Anterior cingulate cortex (tissue), 58 donors: ENCODE measurements at places on chromosomes 1 and 21.
A peak's percentile ranks its signal among the peaks of the same experiment; 100 is the strongest.

GRCh38 chr1:24727501-24728216 is 17.6 kb upstream of the CLIC4 start:
- DNase-seq, result no peak

GRCh38 chr1:226666164-226666506 is 72.9 kb downstream of the ITPKB start:
- DNase-seq, result no peak

DNA sequence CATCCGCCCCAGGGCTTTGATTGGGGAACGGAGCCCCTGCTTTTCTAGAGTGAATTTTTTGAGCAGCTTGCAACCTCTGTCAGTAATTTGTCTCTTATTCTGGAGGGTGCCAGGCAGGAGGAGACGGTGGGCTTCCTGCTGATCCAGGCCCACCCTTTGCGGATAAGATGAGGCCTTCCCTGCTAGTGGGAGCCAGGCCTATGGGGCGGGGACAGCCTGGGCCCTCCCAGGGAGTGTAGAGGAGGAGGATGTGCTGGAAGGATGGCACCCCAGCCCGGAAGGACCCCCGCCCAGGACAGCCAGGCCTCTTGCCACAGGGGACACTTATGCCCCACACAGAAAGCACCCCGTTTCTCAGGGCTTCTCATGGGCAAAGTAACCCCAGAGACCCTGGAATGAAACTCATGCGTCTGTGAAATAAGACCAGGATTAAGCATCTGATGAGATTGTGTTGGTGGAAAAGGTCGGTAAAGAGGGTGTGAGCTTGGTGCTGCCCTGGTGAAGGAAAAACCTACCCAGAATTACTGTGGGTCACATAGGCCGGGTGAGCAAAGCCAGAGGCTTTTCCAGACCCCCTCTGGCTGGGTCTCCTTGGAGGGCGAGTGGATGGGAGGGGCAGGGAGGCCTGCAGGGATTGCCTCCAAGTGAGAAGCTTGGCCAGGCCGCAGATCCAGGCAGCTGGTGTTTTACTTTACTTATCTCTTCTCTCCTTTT is 118.7 kb downstream of the SIK1 start:
- DNase-seq, result no peak

- no peak for DNase-seq
Measured at GRCh38 chr1:56450004-56450666, 129.2 kb downstream of the PLPP3 start.

GRCh38 chr1:25074351-25075227 is 144.5 kb upstream of the RUNX3 start:
- no peak for DNase-seq

GRCh38 chr1:98965394-98965793 is 39.3 kb downstream of the PLPPR5 start:
- DNase-seq, result no peak

- DNase-seq, result no peak
Measured at GRCh38 chr1:38858833-38859560, 575 bp downstream of the RRAGC start.

- DNase-seq, result no peak
Measured at GRCh38 chr1:20932437-20932977, 145.4 kb upstream of the HP1BP3 start.

DNA sequence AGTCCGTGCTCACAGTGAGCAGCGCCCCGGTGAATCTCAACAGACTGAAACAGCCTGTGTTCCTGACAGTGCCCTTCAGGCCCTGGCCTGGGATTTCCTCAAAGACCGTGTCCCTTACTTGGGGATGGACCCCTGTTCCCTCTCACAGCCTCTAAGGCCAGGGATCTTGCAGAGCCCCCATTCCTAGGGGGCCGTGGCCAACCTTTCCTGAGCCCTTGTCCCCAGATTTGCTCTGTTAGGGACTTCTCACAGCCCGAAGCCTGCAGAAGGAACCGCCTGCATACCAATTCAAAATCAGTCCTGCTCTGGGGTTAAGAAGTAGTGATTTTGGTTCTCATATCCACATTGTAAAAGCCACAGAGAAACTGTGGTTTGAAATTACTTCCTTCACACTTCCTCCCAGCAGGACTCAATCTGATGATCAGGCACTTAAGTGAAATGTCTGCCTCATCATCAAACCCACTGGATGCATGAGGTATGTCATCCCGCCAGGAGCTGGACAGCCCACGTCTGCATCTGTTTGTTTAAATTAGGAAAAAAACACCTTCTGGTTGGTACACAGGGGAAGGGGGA is 14.9 kb downstream of the ABCA4 start:
- no peak for DNase-seq

- no peak for DNase-seq
Measured at GRCh38 chr1:198892065-198892464, 253.2 kb downstream of the PTPRC start.

GRCh38 chr1:226659641-226660040 is 79.4 kb downstream of the ITPKB start:
- no peak for DNase-seq

GRCh38 chr1:181083842-181084605 is 4.5 kb upstream of the IER5 start:
- no peak for DNase-seq

GRCh38 chr1:109732390-109732881 is 8.4 kb downstream of the GSTM3 start:
- DNase-seq, result no peak

DNA sequence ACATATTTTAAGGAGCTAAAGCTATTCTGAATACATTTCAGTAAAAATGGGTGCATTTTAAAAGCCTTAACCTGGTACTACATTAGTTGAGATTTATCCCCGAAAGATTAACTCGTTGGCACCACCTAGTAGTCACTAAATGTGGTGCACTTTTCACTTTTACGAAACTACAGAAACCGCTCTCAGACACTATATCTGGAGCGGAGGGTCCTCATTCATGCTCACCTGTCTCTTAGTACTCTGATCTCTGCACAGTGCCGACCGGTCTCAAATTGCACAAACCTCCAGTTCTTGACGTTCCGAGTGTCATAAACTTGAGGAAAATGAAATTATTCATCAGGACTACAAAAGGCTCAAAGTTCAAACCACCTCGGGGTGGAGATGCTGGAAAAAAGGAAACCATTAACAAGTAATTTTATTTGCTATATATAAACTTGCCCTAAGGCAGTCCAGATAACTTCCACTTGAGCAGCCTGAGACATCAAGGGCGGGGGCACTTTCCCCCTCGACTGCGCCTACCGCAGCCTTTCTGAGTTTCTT is 722 bp downstream of the LZIC start:
- no peak for DNase-seq

- no peak for DNase-seq
Measured at GRCh38 chr1:91857557-91858239, 28.3 kb downstream of the TGFBR3 start.

- DNase-seq, result no peak
Measured at GRCh38 chr1:59332983-59333382, 36.1 kb downstream of the FGGY start.

- no peak for DNase-seq
Measured at GRCh38 chr1:205128050-205128449, 6.3 kb upstream of the RBBP5 start.

DNA sequence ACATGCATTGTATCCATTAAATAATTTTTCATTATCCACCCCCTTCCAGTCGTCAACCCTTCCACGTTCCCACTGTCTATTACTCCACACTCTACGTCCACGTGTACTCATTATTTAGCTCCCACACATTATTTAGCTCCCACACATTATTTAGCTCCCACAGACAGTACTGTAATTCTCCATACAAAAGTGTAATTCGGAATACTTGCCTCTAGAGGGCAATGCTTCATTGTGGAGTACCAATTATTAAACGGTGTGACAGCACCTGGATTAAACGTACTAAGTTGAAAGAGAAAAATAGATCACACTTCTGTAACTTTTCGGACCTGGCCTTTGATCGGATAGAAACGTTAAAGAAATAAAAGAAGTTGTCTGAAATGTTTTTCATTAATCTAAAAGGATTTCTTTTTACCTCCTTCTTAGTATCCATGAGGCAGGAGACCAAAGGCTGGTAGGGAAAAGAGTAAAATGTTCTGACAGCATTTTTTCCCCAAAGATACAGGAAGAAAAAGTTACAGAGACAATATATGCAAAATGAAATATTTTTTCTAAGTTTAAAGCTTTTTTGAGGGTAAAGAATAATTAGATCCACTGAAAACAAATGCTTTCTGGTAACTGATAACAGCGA is 99.2 kb downstream of the LHX8 start:
- no peak for DNase-seq

- no peak for DNase-seq
Measured at GRCh38 chr1:3940081-3940753, 40.1 kb upstream of the C1orf174 start.

DNA sequence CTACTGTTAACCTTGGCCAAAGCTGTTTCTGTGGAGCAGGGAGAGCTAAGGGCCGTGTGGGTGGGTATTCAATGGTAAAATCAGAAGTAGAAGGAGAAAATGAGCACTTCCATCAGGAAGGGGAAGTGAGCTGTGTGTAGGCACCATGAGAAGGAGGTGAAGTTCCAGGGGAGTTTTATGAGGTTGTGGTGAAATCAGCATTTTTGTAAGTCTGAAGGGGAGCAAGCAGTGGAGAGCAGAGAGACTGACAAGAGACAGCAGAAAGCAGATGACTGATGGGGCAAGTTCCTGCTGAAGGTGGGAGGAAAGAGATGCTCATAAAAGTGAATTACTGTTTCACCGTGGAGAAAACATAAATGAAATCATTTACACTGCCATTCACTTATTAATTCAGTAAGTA is 2.7 kb upstream of the GPR88 start:
- DNase-seq, result no peak

GRCh38 chr1:66951513-66951912 is 26.7 kb downstream of the MIER1 start:
- no peak for DNase-seq

GRCh38 chr1:105544475-105544874 is 1512.0 kb upstream of the PRMT6 start:
- no peak for DNase-seq

- DNase-seq, result no peak
Measured at GRCh38 chr21:16633831-16634459, 878.9 kb upstream of the CXADR start.

- no peak for DNase-seq
Measured at GRCh38 chr21:14684071-14684470, 138.0 kb upstream of the SAMSN1 start.

GRCh38 chr1:177780096-177780700 is 189.7 kb downstream of the SEC16B start:
- DNase-seq, result no peak

DNA sequence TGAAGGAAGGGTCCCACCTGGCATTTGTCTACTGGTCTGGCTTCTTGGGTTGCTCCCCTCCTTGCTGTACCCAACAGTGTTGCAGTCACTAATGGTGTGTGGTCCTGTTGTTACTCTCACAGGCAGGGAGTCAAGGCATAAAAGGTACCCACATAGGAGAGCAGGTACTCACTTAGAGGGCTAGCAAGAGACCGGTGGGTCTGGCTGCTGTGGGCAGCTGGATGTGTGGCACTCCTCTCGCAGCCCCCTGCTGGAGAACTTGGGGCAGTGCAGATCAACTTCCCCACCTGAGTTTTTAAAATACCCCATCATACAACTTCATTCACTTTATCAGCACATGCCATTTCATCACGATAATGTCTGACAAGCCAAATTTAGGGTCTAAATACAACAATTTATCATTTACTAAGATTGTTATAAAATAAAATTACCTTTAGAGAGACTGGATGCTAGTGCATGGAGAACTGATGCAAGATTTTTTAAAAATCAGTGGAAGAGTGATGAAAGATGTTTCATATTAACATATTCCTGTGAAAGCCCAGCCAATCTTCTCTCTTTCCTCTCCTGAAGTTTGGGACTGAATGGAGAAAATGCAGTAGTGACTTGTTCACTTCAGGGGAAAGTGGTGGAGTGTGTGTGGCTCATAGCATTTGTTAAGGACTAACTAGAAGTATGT is 42.8 kb downstream of the ACP6 start:
- DNase-seq, result peak; percentile 10

- DNase-seq, result no peak
Measured at GRCh38 chr1:112110031-112110430, 120.6 kb upstream of the KCND3 start.

DNA sequence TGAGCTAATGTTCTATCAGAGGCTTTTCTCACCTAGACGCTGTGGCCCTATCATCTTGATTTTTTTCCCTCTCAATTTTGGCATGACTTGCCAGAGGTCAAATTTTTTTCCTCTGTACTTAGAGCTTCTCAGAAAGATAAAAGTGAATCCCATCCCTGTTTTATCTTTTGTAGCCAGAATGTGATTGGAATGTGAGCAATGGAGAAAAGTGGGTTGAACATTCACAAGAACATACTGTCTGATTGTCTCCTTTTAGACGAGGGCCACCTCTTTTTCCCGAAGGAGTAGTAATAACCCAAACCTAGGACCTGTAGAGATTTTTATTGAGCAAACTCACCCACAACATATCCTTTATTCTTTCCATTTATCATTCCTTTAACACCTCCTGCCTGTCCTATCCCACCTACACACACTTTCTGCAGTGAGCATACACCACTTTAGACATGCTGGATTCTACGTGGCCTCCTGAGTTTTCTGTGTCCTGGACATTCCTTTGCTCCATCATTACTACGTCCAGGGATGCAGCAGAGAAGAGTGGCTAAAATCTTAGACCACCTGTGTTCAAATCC is 15.9 kb downstream of the S100A10 start:
- DNase-seq, result no peak

- no peak for DNase-seq
Measured at GRCh38 chr1:176051902-176052518, 155.1 kb downstream of the COP1 start.

DNA sequence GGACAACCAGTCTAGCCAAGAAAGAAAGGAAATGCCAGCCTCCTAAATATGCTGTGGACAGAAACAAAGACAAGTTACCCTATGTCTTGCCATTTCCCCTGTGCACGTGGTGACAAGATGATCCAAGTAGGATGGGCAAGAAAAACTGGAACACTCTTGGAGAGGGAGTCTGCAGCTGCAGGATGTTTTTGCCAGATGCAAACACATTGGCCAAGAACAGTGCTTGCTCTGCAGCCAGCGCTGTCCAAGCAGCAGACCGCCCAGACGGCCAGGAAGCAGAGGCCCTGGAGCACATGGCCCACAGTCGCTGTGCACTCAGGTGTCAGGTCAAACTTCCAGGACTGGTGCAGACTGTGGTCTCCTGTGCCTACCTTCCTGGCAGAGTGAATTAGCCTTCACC is 189.3 kb downstream of the SLC35F3 start:
- no peak for DNase-seq
